ENCODE measurements at places on chromosomes 2 and 18.

- no peak for DNase-seq
These were observed 86.6 kb upstream of the CAVIN2 start for GRCh38 chr2:191933307-191934105.

- DNase-seq = no peak
These were observed 25.5 kb downstream of the MPPE1 start for GRCh38 chr18:11882636-11883035.

GRCh38 chr2:88554189-88554588 is 73.1 kb downstream of the EIF2AK3 start:
- DNase-seq = no peak

GRCh38 chr2:111227716-111228141 is 107.0 kb downstream of the BCL2L11 start:
- no peak for DNase-seq

GRCh38 chr2:9113262-9113661 is 93.3 kb upstream of the ASAP2 start:
- no peak for DNase-seq

DNA sequence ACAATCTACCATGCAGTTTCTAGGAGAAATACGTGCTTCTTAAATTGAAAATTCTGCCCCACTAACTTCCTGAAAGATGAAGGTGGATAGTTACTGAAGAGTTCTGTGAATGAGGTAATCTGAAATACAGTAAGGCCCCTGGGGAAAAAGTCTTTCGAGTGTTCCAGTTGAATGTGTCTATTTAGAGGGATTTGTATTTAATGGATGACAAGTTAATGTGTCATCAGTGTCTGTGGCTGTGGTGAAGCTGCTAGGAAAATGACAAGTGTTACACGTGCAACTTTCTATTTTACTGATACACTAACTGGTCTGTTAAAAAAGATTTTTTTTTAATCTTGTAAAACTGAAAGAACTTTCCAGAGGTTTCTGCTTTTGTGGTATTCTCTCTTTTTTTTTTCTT is 384.6 kb downstream of the STK39 start:
- no peak for DNase-seq

- no peak for DNase-seq
These were observed 61.2 kb downstream of the ANO7 start for GRCh38 chr2:241249654-241250053.

DNA sequence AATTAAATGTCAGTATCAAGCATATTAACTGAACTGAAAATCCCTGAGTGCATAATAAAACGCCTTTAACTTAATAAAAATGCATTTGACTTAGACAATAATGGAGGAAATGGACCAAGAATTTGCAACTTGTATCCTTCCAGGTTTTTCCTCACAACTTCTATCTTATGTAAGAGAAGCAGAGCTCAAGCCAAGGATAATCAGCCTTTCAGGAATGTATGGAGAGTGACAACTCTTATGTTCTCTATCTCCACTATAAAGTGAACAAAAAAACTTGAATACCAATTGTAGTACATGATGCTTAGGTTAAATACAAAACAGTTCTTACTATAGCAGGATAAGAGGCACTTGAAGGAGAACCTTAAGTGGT is 64.8 kb upstream of the CYP26B1 start:
- no peak for DNase-seq

GRCh38 chr2:191478799-191479679 is 198.9 kb upstream of the NABP1 start:
- DNase-seq = no peak

GRCh38 chr2:231709636-231709980 is 1.3 kb downstream of the PTMA start:
- peak; percentile 61 for DNase-seq

DNA sequence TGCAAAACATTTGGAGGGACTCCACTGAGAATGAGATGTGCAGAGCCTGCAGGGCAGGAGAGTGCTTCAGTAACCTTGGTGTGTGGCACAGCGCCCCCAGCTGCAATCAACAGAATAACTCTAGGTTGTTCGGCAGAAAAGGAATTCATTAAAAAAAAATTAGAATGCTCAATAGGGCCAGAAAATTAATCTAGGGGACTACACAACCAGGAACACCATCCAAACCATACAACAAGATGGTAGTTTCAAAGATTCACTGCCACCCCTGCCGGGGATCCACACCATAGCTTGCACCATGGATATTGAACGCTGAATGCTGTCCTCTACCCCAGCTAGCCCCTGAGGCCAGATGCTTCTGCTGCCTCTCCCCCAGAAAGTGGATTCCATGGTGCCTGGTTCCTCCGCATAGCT is 50.1 kb downstream of the THUMPD2 start:
- no peak for DNase-seq

GRCh38 chr18:65411061-65411460 is 339.8 kb upstream of the CDH7 start:
- DNase-seq = no peak

DNA sequence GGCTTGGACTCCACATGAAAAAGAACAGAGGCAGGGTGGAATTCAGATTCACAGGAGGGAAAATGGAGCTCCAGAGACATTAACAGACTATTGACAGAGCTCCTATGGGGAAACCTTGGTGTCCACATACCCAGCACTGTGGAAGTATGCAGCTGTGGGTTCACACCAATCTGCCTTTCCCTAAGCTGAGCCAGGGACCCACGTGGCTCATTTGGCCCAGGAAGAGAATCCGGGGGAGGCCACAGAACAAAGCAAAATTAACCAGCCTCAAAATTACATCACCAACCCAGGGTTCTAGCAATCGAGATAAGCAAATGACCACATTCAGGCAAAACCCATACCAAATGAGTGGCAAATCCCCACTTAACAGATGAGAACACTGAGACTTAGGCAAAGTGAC is 105.8 kb upstream of the TWIST2 start:
- DNase-seq = no peak

GRCh38 chr2:237171881-237172280 is 86.2 kb downstream of the COPS8 start:
- DNase-seq = no peak

DNA sequence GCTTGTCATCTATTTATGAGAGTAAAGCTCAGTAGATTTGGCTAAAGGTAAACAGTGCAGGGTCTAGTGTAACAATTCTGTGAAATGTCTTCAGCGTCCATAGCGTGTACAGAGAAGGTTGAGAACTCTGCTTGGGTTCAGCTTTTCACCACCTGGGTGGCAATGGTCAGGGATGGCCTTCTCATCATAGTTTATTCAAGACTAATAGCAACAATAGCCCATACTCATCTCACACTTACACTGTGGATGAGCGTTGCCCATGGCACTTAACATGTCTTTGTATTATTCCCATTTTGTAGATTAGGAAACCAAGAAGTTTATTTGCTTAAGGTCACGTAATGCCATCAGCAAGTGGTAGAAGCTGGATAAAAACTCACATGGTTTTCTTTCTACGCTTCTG is 106.8 kb upstream of the RND3 start:
- no peak for DNase-seq

GRCh38 chr2:238685713-238686112 is 162.2 kb upstream of the TWIST2 start:
- no peak for DNase-seq

DNA sequence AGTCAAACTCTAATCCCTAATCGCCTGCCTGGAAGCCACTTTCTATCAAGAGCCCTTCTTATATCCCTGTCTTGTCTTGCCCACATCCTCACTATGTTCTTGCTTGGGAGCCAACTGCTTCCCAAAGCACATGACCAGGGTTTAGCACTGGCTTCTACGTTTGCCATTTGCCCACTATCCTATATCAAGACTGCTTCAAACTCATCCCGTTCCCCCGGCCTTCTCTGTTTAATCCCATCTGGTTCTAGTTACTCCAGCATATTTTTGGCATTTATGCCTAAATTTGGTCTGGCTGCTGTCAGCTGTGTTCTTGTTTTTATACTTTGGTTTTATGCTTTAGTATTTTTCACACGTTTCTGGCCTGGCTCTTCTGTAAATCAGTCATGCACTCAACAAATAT is 40.2 kb downstream of the POLR1A start:
- DNase-seq = no peak

DNA sequence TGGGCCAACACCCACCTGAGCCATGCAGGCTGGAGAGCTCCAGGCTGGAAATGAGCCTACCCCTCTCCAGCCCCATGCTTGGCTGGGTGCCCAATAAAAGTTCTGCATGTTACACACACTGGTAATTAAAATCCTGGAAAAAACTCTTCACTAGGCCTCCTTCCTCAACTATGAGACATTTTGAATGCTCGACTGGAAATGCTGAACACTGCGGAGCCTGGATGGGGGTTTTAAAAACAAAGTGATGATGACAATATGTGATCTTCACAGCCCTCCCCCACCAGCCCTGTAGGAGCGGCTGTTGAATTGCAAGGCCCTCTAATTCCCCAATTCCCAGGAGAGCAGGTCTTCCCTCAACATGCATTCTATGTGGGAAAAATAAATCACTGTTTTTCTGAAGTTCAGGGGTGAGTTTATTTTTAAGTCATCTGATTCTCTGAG is 179.2 kb downstream of the TTC32 start:
- no peak for DNase-seq

- no peak for DNase-seq
These were observed 8.4 kb upstream of the SATB2 start for GRCh38 chr2:199465988-199466691.

DNA sequence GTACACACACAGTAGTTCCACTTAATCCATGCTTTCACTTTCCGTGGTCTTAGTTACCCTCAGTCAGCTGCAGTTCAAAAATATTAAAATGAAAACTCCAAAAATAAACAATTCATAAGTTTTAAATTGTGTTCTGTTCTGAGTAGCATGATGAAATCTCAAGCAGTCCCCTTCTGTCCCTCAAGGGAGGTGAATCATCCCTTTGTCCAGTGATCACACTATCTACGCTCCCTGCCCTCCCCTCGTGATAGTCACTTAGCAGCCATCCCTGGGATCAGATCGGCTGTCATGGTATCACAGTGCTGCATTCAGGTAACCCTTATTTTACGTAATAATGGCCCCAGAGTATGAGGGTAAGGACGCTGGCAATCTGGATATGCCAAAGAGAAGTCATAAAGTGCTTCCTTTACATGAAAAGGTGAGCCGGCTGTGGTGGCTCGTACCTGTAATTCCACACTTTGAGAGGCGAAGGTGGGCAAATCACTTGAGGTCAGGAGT is 5.8 kb upstream of the RTN4 start:
- no peak for DNase-seq

GRCh38 chr2:32260376-32260775 is 4.3 kb downstream of the NLRC4 start:
- no peak for DNase-seq

DNA sequence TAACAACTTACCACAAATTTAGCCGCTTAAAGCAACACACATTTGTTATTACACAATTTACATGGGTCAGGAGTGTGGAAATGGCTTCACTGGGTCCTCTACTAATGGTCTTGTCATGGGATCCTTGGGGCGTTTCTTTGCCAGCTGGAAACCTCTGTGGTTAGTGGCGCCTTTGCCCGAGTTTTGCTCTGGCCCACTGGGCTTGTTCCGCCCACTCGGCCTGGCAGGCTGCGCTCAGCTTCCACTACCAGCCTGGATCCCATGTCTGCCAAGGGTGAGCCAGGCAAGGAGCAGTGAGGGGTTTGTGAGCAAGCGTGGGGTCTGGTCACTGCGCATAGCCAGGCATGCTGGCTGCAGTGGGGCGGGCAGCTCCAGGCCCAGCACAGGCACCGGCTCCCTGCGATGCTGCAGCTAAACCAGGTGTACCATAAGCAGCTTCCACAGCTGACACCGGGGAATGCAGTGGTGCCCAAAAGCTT is 16.2 kb upstream of the MBD2 start:
- DNase-seq = no peak

DNA sequence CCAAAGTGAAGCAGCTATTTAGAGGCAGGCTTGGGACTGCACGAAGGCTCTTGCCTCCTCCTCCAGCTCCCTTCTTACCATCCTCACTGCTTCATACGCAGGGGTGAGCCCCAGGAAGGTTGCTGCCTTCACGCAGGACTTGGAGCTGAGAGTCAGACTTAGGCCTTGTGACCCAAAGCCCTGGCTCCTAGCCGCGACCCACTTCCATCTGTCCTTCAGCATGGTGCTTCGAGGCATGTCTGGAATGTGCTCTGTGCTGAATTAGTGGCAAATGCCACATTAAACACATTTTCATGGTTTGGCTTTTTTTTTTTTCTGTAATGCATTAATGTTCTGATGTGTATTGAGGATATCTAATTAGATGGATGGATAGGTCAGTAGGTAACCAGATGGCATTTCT is 37.5 kb downstream of the ITGB1BP1 start:
- no peak for DNase-seq

DNA sequence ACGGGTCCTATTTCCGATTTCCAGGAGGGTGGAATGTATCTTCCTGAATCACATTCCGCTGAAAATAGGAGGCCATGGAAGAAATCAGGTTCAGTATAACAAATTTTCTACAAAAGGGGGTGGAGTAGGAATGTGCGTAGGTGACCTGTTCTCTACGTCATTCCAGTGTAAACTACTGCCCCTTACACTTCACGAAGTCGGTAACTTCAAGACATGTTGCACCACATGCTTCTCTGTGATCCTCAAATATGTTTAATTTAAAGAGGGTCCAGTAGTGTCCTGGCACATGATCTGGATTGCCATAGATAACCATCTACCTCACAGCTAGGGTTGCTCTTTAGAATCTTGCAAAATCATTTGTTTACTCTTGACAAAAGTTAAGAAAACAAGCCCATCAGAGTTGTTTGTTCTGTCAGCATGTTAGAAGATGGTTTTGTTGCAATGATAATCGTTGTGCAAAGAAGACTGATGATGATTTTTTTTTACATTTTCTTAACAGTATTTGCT is 7.5 kb upstream of the CPS1 start:
- DNase-seq = no peak

DNA sequence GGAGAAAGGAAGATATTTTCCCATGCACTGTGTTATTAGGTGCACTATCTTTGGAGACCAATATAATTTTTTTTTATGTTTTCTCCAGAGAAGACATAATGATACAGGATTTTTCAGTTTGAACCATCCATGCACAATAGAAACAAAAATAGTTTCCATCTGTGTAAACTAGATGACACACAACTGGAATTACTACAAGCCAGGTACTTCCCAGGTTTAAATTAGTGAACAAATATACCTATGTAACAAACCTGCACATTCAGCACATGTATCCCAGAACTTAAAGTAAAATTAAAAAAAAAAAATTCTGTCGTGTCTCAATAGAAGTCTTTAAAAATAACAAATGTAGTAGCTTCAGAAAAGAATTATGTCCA is 1616.8 kb upstream of the ACVR2A start:
- no peak for DNase-seq

DNA sequence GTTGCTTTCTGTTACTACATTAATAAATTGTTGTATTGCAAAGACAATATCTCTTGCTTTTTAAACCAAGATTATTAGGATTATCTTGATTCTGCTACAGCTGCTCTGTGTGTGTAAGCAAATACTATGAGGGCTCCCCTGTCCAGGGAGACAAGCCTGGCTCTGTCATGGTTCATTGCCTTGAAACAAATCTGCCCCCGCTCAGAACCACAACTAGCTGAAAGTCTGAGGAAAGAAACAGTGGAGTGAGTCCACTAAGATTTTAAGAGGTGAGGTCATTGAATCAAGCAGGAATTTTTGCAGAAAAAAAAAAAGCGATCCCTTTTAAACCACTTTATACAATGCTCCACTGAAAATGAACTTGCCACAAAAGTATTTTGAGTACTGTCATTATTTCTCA is 30.8 kb upstream of the LRRTM4 start:
- DNase-seq = no peak
